ENCODE measurements at places on chromosomes 2 and 18. TPM values are rescaled to one million over a fixed set of nuclear protein-coding genes. Genes with fewer than 3 reads are reported as not detected.

GRCh38 chr2:160431441-160431840 is 62.2 kb downstream of the RBMS1 start:
- no peaks in the 10 kb centered on the region for H3K27me3 ChIP-seq
- DNase-seq: no peak
- no peak overlapping the region for H3K4me3 ChIP-seq
- no peak overlapping the region for H3K27ac ChIP-seq

Gene C1D
- total RNA-seq: 16.4 TPM

- no peaks in the 10 kb centered on the region for H3K27me3 ChIP-seq
- DNase-seq: no peak
- no peaks in the 10 kb centered on the region for H3K4me1 ChIP-seq
- no peak overlapping the region for H3K4me3 ChIP-seq
- peaks cover 84% of the 10 kb centered on the region for H3K36me3 ChIP-seq
- H3K27ac ChIP-seq: no peak overlapping the region
Observed at GRCh38 chr2:241339839-241340630, 16.1 kb upstream of the FARP2 start.

Gene RELCH
- total RNA-seq: 39.6 TPM

- H3K4me3 ChIP-seq: no peak overlapping the region
- DNase-seq: no peak
- H3K27me3 ChIP-seq: peaks cover 64% of the 10 kb centered on the region
Observed at GRCh38 chr2:104860451-104860790, 6.5 kb downstream of the POU3F3 start.

Gene RBBP8
- 1.2 TPM for total RNA-seq

DNA sequence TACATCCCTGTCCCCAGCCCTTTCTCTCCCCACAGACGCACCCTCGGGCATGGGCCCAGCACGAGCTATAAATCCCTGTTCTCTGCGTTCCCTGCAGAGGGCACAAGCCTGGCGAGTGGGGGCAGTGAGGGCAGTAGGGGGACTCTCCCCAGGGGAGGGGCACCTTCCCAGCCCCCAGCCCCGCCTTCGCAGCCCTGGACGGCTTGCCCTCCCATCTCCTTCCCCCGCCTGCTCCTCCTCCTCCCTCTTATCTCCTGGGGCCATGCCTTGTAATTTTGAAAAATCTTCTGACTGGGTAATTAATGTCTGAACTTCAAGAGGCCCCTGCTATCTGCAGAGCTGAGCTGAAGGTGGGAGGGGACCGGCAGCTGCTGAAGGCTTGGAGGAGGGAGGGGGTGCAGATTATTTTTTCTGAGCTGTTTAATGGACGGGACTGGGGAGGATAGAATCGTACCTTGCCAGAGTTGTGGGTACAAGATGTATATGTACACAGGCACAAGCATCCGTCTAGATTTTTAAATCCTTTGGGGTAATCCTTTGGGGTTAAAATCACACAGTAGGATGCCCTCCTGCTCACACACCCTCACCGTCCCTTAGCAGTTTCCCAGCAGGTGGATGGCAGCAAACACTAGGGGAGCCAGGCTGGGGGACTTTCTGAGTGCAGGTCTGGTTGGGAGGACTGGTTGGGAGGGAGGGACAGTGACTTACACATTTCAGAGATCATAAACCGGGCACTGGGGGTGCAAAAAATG is 121.9 kb downstream of the SMAD7 start:
- H3K36me3 ChIP-seq: no peaks in the 10 kb centered on the region
- no peak overlapping the region for H3K27ac ChIP-seq
- peaks cover 64% of the 10 kb centered on the region for H3K4me1 ChIP-seq
- no peak for DNase-seq
- H3K4me3 ChIP-seq: no peak overlapping the region

Gene TTR
- not detected for total RNA-seq

Gene CRYBA2
- not detected for total RNA-seq

Gene EHBP1
- 21.4 TPM for total RNA-seq

DNA sequence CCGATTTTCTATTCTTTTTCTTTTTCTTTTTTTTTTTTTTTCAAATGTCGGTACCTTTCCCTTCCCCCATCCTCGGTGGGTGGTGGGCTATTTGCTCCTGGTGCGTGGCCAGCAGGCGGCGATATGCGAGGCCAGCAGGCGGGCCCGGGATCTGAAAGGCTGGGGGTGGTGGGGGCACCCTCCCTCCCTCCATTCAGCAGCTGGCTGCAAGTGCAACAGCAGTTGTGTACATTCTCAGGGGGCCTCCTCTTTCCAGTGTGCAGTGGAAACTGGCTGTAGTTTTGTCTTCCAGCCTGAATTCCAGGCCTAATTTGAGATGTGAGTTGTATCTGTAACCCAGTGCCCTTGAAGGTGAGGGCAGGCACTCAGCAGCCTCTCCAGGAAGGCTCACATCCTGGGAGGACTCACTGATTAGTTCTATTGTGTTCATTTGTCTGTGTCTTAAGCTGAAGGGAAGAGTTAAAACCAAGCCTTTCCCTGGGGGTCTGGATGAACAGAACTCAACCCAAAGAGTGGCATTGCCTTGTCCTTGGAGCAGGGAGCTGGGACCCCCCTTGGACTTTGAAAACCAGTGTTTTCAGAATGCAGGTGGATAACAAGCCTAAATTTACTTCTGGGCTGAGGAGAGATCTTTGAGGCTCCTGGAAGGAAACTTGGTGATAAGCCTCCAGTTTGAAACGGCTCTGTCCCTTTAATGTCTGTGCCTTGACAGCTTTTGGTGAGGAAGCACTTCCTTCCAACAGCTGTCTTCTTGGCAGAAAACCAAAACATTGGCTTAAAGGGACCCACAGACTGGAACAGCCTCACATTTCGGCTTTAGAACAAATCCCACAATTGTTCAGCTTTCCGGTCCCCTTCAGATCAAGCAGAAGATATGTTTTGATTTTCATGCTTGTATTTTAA is 3.3 kb downstream of the MYCN start:
- no peak for DNase-seq
- H3K4me3 ChIP-seq: no peak overlapping the region
- H3K27me3 ChIP-seq: peaks cover 45% of the 10 kb centered on the region
- H3K4me1 ChIP-seq: peaks cover 41% of the 10 kb centered on the region

- no peaks in the 10 kb centered on the region for H3K27me3 ChIP-seq
- no peak for DNase-seq
- no peak overlapping the region for H3K4me3 ChIP-seq
- H3K27ac ChIP-seq: no peak overlapping the region
- no peaks in the 10 kb centered on the region for H3K36me3 ChIP-seq
Observed at GRCh38 chr2:177171418-177171865, 41.2 kb upstream of the HNRNPA3 start.

DNA sequence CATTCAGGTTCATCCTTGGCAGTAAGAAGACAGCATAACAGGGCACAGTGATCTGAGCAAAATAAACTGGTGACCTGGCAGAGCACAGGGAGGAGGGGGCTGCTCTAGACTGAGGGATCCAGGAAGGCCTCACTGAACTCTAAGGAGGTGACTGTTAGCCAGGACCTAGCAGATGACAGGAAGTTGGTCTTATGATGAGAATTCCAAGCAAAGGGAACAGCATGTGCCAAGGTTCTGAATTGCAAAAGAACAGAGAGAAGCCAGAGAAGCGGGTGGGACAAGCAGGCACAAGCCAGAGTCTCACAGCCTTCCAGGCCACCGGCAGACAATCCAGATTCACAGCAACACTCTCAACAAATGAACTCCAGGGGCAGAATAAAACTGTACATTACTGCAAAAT is 152.7 kb upstream of the PTPRM start:
- H3K27ac ChIP-seq: no peak overlapping the region
- no peaks in the 10 kb centered on the region for H3K36me3 ChIP-seq
- no peak for DNase-seq
- H3K4me3 ChIP-seq: no peak overlapping the region

Gene MATN3
- total RNA-seq: not detected

- H3K36me3 ChIP-seq: no peaks in the 10 kb centered on the region
- no peak overlapping the region for H3K4me3 ChIP-seq
- H3K27ac ChIP-seq: no peak overlapping the region
- H3K27me3 ChIP-seq: no peaks in the 10 kb centered on the region
- peaks cover 15% of the 10 kb centered on the region for H3K4me1 ChIP-seq
- DNase-seq: no peak
Observed at GRCh38 chr2:48532824-48533223, 2.9 kb downstream of the STON1 start.

Gene IL1R2
- total RNA-seq: 0.31 TPM

Gene LIMS3
- total RNA-seq: 0.42 TPM

DNA sequence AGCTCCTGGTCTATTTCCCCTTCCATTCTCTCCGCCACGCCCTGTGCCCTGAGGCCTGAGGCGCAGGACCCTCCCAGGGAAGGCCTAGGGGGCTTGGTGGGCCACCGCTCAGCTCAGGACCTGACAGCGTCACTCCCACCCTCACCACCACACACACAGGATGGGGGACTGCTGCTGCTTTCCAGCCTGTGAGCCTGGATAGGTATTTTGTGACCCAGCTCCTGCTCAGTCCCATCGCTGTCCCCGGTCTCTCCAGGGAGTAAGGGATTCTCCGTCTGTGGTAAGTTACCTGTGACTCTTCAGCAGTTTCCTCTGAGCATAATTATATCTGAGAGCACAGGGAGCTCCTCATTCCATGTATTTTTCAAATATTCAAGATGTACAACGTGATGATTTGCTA is 16.3 kb downstream of the FAM228A start:
- no peaks in the 10 kb centered on the region for H3K4me1 ChIP-seq
- H3K27me3 ChIP-seq: no peaks in the 10 kb centered on the region
- DNase-seq: no peak
- no peaks in the 10 kb centered on the region for H3K36me3 ChIP-seq
- H3K4me3 ChIP-seq: no peak overlapping the region

GRCh38 chr2:71261534-71261933 is 34.6 kb upstream of the PAIP2B start:
- no peak overlapping the region for H3K4me3 ChIP-seq
- no peaks in the 10 kb centered on the region for H3K4me1 ChIP-seq
- H3K27ac ChIP-seq: no peak overlapping the region
- no peaks in the 10 kb centered on the region for H3K36me3 ChIP-seq

DNA sequence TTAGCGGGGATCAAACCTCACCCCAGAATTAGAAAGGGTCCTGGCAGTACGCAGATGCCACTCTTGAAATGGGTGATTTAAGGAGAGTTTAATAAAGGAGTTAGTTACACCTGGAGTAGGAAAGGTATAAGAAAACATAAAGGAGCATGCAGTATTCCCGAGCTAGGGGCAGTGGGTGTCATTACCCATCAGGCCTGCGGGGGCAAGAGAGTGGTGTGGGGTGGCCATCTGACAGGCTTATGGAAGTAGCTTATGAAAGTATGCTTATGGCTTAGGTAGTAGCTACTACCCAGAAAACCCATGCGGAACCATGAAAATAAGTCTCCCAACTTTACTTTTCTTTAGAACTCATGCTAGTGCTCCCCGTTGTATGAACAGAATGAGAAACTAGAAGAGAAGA is 568.9 kb upstream of the ACVR2A start:
- DNase-seq: no peak
- no peaks in the 10 kb centered on the region for H3K36me3 ChIP-seq
- H3K4me1 ChIP-seq: no peaks in the 10 kb centered on the region
- H3K27ac ChIP-seq: no peak overlapping the region
- H3K4me3 ChIP-seq: no peak overlapping the region
- H3K27me3 ChIP-seq: no peaks in the 10 kb centered on the region

DNA sequence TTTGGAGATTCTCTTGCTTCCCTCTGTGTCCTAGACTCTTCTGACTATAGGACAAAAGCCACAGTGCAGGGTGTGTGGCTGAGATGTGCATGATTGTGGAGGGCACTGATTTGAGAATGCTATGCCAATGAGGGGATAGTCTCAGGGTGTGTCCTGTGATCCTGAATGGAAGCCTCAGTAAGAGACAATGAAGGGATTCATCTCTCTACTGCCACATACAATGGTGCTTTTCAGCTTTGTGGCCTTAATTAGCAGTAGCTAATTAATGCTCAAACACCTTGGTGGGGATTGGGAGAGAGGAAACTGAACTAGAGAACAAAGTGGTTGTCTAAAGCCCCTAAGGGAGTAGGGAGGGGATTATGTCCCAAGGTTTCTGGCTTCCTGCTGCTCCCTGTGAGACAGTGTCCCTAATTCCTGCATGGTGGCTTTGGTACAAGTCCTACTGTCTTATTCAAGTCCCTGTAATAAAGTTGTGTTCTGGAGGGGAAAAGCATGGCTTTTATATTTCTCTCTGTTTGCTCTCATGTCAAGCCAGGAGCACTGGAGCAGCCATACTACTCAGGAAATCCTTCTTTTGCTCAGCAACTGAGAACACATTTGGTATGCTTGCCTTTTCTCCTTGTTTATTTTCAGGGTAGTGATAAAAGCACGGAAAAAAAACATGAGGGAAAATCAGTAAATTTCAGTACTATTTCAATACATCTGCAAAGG is 415.2 kb upstream of the TCF4 start:
- no peaks in the 10 kb centered on the region for H3K36me3 ChIP-seq
- DNase-seq: no peak
- H3K4me3 ChIP-seq: no peak overlapping the region
- H3K4me1 ChIP-seq: no peaks in the 10 kb centered on the region
- no peak overlapping the region for H3K27ac ChIP-seq

Gene NEU2
- not detected for total RNA-seq

GRCh38 chr2:75424936-75425619 is 135.7 kb downstream of the EVA1A start:
- H3K36me3 ChIP-seq: no peaks in the 10 kb centered on the region

Gene ALPP
- total RNA-seq: not detected

DNA sequence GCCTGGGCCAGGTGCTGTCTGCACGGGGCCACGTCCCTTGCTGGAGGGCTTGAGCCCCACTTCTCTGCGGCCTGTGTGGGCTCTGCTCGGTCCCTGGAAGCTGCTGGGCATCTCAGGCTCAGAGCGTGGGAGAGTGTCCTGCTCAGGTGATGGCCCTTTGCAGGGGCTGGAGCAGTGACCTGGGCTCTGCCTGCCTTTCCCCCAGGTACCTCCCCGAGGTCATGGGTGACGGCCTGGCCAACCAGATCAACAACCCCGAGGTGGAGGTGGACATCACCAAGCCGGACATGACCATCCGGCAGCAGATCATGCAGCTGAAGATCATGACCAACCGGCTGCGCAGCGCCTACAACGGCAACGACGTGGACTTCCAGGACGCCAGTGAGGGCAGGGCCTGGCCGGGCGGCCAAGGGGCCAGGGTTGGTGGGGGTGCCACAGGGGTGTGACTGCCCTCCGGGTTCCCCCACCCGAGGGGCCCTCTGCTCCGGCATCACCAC is 29.9 kb downstream of the GPC1 start:
- H3K4me3 ChIP-seq: no peak overlapping the region
- peaks cover 2% of the 10 kb centered on the region for H3K36me3 ChIP-seq
- H3K27ac ChIP-seq: no peak overlapping the region
- no peaks in the 10 kb centered on the region for H3K4me1 ChIP-seq
- no peaks in the 10 kb centered on the region for H3K27me3 ChIP-seq

Gene NOL4
- total RNA-seq: not detected

DNA sequence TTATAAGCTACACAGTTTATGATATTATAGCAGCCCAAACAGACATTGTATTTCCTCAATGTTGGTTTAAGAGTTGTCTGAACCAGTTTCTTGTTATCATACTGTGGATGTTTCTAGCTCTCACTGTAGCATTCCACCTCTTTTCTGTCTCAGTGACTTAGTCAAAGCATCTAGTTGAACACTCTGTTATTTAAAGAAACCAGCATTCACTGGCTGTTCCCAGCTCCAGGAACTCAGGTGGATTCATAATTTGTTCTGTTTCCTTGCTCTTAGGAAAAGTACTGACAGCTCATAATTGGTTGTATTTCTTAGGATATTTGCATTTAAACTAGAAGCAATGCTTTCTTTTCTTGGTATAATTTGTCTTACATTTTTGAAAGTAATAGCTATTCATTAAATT is 17.5 kb downstream of the LRATD1 start:
- no peak for DNase-seq
- H3K27me3 ChIP-seq: no peaks in the 10 kb centered on the region
- H3K27ac ChIP-seq: no peak overlapping the region
- H3K4me3 ChIP-seq: no peak overlapping the region
- H3K4me1 ChIP-seq: no peaks in the 10 kb centered on the region
- H3K36me3 ChIP-seq: no peaks in the 10 kb centered on the region

All from CD4-positive, alpha-beta T cell (primary cell).